ENCODE measurements at places on chromosomes 11 and 22.

- DNase-seq = no peak
Observed at GRCh38 chr22:21622011-21622918, 7.6 kb downstream of the YDJC start.

- DNase-seq = no peak
Observed at GRCh38 chr11:93567401-93567895, 24.3 kb upstream of the SMCO4 start.

GRCh38 chr22:20080776-20081654 lies 974 bp downstream of the DGCR8 start:
- DNase-seq = no peak

GRCh38 chr11:66248903-66249302 lies 19.5 kb upstream of the RAB1B start:
- no peak for DNase-seq

DNA sequence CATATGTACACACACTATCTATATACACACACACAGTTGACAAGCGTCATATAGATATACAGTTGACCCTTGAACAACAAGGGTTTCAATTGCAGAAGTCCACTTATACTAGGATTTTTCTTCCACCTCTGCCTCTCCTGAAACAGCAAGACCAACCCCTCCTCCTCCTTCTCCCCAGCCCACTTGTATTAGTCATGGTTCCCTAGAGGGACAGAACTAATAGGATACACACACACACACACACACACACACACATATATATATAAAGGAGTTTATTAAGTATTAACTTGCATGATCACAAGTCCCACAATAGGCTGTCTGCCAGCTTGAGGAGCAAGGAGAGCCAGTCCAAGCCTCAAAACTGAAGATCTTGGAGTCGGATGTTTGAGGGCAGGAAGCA lies 92.9 kb downstream of the DHCR7 start:
- no peak for DNase-seq

DNA sequence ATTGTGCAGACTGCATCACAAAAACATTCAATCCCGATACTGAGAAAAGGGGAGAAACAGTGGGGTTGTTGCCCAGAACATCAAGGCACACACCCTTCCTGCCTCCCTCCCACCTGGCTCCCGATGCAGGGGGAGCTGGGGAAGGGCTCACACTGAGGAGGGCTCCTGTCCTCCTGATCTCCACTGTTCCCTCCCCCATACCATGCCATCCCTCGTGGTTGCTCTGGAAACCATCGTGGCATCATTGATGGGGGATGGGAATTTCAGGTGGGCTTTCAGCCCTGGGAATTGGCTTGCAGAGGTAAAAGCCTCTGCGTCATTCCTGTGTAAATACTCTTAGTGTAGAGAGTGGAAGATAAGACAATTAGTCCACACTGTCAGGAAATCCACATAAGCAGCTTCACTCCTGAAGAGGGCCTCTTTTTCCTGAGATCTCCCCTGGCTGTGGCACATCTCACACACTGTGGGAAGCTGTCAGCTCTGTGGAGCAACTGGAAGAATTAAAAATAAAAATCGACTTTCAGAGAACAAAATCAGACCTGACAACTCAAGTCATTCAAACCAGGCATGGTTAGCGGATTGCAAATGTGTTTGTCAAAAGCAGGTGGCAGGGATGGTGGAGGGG lies 176.0 kb downstream of the CHST1 start:
- DNase-seq = no peak

- no peak for DNase-seq
Observed at GRCh38 chr11:79506734-79507344, 66.0 kb upstream of the TENM4 start.

GRCh38 chr22:31474743-31475142 lies 14.9 kb downstream of the EIF4ENIF1 start:
- no peak for DNase-seq

GRCh38 chr11:70265341-70265740 lies 5.1 kb upstream of the PPFIA1 start:
- no peak for DNase-seq

- no peak for DNase-seq
Observed at GRCh38 chr11:76768909-76769560, 14.1 kb upstream of the TSKU start.

DNA sequence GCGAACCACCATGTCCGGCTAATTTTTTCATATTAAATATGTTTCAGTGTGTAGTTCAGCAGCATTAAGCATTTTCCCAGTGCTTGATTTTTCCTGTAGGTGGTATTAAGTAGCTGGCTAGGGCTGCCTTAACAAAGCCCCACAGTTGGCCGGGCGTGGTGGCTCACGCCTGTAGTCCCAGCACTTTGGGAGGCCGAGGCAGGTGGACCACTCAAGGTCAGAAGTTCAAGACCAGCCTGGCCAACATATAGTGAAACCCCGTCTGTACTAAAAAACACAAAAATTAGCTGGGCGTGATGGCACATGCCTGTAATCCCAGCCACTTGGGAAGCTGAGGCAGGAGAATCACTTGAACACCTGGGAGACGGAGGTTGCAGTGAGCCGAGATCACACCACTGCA lies 33.5 kb upstream of the TOLLIP start:
- DNase-seq = no peak

DNA sequence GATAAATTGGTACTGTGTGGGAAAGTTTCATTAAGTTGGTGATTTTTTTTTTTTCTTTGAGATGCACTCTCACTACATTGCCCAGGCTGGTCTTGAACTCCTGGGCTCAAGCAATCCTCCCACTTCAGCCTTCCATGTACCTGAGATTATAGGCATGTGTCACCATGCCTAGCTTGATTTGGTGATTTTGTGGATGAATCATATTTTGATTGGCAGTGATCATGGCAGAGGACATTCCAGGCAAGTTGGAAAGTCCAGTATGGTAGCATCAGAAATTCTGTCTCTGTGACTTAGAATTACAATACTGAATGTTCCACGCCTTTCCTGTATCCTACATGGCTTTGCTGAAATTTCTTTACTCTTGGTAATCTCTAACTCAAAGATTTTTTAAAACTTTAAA lies 49.4 kb downstream of the HORMAD2 start:
- no peak for DNase-seq

GRCh38 chr22:46084943-46085827 lies 65.1 kb upstream of the PPARA start:
- DNase-seq = no peak

DNA sequence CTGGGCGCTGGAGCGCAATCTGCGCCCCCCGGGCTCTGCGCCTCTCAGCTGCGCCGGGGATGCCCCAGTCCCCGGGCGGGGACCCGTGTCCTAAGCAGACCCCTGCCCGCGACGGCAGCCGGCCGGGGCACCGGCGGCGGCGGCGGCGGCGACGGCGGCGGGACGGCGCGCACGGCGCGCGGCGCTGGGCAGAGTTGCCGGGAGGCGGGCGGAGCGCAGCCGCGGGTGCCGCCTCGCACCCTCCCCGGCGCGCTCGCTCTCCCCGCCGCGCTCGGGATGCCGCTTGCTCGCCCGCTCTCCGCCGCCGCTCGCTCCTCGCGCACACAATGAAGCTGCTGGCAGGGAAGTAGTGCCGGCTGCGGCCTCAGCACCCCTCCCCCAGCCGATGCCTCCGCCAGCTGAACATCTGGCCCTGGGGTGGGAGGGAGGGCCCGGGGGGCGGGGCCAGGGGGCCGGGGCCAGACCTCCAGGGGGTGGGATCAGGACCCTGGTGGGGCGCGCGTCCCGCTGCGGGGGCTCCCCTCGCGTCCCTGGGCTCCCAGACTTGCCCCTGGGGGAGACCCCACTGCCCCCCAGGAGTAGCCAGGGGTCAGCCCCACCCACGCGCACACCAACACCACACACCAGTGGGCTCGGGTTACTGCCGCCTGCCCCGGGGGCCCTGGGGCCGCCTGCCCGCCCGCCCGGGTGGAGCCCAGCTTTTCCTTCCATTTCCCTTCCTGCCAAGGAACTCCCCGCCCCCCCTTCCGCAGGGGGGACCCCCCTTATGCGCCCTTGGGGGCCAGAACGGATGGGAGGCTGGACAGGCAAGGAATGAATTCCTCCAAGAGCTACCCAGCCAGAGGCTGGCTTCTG lies at the start of gene RCOR2:
Gene RCOR2, minus strand, starts transcription at position 328 of the 855 bp plus-strand sequence. CDS start 708 bp downstream, outside the sequence.
- peak; percentile 77 for DNase-seq

- DNase-seq = no peak
Observed at GRCh38 chr11:120217526-120217925, 6.7 kb downstream of the OAF start.

- DNase-seq = no peak
Observed at GRCh38 chr22:17972385-17973191, 51.8 kb downstream of the MICAL3 start.

DNA sequence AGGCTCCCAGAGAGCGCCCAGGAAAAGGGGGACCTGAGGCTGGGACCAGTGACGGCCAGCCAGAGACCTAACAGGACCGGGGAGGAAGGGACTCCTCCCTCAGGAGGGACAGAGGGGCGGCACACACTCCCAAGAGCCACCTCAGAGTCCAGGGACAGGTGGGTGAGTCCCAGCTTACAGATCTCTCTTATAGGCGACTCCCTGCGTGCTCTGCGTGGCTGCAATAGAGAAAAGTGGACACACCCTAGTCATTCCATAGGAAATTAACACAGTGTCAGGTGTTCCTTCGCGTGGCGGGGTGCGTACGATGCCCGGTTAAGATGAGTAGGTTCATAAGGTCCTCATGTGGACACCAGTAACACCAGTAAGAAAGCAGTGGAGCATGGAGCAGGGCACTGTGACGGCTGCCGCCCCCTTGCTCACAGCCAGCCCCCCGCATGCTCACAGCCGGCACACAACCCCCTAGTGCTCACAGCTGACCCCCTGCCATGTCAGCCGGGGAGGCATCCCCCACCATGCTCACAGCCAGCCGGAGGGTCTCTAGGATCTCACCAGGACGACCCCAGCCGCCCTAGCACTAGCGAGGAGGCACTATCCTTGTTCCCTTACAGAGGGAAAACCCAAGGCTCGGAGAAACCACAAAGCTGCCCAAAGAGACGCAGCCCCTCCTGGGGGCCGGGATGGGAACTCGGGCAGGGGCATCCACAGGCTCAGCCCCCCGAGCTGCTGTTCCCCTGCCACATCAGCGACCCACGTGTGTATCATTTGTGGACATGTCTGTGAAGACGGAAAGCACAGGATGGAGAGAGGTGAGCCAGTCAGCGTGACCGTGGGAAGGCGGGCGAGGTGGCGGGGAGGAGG lies 426.8 kb downstream of the TBC1D22A start:
- no peak for DNase-seq

- DNase-seq = no peak
Observed at GRCh38 chr22:47734511-47734910, 972.1 kb downstream of the TBC1D22A start.

GRCh38 chr11:130315354-130315970 lies 745 bp upstream of the ZBTB44 start:
- DNase-seq = no peak

- DNase-seq = no peak
Observed at GRCh38 chr11:14554959-14555358, 34.8 kb upstream of the PSMA1 start.

GRCh38 chr11:81700076-81700475 lies 1033.6 kb downstream of the FAM181B start:
- no peak for DNase-seq

DNA sequence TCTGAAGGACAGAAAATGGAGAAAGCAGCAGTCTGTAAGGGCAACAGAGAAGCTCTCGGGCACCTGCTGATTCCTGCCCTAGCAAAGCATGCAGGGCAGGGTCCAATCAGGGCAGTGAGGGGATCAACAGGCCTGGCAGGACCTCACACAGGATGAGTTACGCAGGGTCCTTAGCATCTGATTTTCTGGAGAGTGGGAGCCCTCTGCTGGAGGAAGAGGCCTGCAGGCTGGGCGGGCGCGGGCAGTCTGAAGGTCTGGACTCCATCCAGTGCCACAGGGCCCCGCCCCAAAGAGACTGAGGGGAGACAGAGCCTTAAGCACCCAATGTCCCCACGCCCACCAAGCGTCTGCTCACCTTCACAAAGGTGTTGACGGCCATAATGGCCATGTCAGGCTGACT lies 28.9 kb downstream of the AP1B1 start:
- no peak for DNase-seq

DNA sequence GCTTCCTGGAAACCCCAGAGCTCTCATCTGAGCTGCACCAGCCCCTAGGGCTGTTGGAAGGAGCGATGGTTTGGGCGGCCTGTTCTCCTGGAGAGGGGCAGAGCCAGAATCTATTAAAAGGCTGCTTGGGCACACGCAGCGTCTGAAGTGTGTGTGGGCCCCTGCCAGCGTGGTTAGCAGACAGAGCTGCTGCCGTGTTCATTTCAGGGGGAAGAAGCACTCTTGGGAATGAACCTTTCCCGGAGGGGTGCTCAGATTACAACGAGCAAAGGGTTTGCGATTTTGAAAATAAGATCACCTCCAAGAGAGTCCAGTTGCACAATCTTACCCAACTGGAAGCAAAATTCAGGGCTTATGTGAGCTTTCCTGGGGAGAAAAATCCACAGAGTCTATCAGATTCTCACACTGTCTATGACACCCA lies 12.9 kb downstream of the ANO1 start:
- no peak for DNase-seq

DNA sequence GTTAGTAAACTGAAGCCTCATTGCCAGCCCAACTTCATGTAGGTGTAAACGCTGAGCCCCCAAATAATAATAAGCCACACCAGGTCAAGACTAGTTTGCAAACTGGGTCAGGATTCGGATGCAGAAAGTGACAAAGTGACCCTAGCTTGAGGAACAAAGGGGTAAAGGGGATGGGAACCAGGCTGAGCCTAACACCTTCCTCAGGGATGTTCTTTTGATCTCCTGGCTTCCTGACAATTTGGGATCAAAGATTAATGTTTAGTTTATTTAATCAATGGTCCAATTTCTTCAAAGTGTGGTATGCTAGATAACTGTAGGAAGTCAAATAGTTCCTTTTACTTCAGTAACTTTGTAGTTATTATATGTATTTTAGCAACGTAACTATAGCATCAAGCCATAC lies 9.9 kb downstream of the GLYATL1 start:
- DNase-seq = no peak

- DNase-seq = no peak
Observed at GRCh38 chr11:95768521-95768920, 21.1 kb downstream of the FAM76B start.

GRCh38 chr11:117535201-117535849 lies 207.7 kb downstream of the CEP164 start:
- no peak for DNase-seq

DNA sequence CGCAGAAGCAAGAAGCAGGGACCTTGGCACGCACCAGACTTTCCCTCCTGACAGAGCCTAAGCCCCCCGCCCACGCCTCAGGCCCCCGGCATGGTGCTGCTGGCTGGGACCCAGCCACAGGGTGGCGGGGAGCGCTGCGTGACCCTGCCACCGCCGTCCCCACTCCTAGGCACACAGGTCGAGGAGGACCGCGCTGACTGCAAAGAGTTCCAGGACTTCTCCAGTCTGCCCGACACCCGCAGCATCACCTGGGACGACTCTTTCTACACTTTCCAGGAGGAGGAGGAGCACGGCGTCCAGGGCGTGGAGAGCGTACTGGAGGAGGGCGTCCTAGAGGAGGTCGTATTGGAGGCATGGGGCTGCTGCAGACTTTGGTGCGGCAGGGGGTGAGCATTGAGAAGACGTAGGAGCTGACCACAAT lies 103.7 kb downstream of the TRIM51G start:
- DNase-seq = no peak

Data from GM18507 (cell line).